ENCODE measurements at places on chromosomes 2 and 18.

- DNase-seq: no peak
Observed at GRCh38 chr18:45139478-45139877, 458.8 kb downstream of the SETBP1 start.

DNA sequence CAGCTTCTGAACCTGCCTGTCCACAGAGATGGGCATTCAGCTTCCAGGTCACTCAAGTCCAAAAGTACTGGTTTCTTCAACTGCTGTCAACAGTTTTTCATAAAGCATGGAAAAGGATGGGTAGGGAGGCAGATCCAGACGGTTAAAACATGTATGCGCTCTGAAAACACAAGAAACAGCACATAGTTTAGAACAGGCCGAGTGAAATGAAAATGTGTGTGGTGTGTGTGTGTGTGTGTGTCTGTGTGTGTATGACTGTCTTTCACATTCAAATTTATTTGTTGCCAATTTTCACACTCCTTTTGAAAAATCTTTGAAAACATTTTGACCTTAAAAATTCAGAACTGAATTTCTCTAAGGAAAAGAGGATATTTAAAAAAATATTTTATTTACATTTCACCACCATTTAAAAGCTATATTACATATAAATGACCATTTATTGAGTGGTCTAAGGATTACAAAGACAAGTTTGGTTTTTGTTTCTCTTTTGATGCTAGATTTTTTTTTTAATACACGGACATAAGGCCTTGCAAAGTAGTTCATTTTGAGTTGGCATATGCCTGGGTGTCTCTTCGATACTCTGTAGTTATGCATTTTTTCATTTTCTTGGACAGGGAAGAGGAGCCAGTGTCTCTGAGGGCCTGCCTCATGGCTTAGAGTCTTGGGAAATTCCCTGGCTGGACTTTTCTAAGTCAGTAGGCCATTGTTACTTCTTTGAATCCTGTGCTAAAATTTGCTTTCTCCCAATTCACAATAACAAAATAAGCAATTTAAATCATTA, 30.0 kb upstream of the STK17B start:
- DNase-seq: no peak

DNA sequence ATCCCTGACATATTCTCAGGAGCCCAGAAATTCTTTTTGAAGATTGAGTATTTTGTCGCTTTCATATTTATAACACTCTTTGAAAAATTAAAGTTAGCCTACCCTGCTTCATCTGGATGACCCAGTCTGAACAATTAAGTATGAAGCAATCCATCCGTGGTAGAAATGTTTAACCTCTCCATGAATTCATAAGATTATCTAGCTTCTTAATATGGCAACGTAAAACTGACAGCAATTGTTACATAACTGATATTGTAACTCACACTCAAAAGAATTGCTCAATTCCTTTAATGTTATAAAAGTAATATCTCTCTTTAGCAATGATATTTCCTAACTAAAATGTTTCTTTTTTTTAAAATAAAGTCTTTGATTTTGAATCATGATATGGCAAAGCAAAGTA, 7.2 kb upstream of the ABCA12 start:
- no peak for DNase-seq

- no peak for DNase-seq
Observed at GRCh38 chr18:2978661-2979106, 34.3 kb downstream of the LPIN2 start.

DNA sequence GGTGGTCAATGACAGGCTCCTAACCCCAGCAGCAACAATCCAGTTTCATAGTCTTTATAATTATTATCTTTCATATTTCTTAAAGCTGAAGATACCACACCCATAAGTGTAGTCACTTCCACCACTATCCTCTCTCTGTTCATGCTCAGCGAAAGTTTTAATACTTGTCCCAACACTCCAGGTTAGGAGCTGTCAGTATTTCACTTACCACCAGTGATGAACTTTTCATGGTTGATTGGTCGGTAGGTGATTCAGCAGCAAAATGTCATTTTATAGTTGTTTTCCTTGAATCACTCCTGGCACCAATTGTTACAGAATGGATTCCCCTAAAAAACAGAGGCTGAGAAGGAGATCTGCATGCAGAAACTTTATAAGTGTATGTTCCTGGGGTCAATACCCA, 324.9 kb downstream of the CCDC85A start:
- DNase-seq: no peak

GRCh38 chr2:29802986-29803385, 118.4 kb downstream of the ALK start:
- no peak for DNase-seq

DNA sequence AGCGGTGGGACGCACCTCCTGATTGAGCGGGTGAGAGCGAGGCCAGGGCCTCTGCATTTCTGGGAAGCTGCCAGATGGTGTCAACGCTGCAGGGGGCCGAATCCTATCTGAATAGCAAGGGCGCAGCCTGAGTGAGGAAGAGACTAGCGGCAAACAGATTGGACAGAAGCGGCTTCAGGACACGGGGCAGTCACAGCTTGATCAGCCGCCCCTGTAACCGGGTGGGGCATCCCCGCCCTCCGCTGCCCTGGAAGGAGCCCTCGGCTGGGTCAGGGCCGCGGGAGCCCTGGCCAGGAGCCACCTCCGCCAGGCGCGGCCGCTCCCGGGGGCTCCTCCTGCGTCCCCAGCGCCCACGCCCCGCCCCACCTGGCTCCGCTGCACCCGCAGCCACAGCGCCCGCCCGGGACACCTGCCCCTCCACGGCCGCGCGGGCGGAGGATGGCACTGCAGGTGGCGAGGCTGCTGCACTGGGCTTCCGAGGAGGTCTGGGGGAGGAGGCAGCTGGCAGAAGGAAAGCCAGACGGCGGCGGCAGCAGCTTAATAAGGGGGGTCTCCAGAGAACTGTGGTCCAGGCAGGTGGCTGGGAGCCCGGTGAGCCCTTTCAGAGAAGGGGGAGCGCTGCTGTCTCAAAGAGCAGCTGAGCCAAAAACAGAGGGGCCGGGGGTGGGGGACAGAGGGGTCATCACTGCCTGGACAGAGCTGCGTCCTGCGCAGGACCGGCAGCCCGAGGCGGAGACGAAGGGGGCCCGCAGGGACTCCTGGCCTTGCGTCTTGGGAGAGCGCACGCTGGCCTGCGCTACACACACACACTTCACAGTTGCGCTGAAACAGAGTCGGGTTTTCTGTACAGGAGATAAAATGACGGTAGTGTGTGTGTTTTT, 18.8 kb upstream of the SOX11 start:
- DNase-seq: no peak

GRCh38 chr2:218261423-218262236, 815 bp downstream of the GPBAR1 start:
- no peak for DNase-seq

Data from substantia nigra (tissue), 51 donors.